Type B pancreatic cell (in vitro differentiated cells): ENCODE measurements at places on chromosomes 16 and 17.
A peak's percentile ranks its signal among the peaks of the same experiment; 100 is the strongest.

- DNase-seq, result no peak
Observed at GRCh38 chr17:49117587-49118230, 14.9 kb upstream of the B4GALNT2 start.

- no peak for DNase-seq
Observed at GRCh38 chr17:38898812-38899348, 26.5 kb upstream of the LASP1NB start.

DNA sequence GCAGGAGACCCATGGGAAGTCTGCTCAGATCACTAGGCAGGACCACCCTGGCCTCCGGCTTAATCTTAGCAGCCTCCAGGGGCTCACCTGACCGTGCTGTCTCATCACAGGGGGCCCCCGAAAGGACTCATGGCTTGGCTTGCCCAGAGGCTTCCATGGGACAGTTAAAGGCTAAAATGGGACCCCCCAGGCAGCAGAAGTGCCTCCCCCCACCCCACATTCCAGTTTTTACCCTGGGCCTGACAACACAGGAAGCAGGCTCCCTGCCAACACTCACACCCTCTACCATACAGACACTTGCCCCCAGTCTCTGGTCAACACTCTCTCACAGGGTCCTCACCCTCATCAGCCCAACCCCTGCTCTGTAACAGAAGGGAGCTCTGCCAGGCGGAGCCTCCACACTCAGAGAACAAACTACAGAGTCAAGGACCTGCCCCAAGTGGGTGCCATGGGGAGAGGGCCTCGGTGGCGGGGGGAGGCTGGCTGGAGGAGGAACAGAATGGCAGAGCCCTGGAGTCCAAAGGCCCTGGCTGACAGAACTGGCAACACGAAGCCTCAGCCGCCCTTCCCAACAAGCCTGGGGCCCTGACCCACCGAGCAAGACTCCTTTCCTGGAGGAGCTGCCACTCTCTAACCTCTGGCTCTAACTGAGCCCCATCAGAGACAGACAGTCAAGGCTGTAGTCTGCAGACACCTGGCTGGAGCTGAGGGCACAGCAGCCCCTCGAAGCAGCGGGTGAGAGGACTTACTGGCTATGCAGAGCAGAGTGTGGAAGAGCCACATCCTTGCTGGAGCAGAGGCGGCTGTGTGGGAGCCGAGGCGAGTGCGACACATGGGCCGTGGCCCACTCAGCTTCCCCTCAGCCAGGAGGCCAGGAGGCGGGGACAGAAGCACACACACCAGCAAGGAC, at the start of gene ITGAE:
TSS of gene ITGAE (minus strand) at position 827 of the 910 bp plus-strand sequence. CDS start at position 783, 44 bp downstream.
- no peak for DNase-seq

DNA sequence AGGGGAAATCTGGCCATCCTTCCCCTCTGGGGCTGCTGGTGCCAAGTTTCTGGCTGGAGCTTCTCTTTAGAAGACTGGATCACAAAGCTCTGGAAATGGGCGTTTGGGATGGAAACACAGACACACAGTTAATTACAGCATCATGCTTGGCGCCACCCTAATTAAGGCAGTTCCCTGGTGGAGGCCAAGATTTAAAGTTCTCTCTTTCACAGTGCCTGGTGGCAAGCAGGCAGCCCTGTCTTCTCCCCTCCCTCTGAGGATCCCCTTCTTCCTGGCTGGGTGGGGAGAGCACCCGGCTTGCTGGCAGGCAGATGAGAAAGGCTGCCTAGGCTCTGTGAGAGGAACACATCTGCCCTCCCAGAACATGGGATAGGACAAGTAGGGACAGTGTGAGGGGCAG, 59.0 kb upstream of the NKD1 start:
- DNase-seq, result peak; percentile 27
